ENCODE measurements at places on chromosomes 1 and 21. TPM values are rescaled to one million over a fixed set of nuclear protein-coding genes. Genes with fewer than 3 reads are reported as not detected.

DNA sequence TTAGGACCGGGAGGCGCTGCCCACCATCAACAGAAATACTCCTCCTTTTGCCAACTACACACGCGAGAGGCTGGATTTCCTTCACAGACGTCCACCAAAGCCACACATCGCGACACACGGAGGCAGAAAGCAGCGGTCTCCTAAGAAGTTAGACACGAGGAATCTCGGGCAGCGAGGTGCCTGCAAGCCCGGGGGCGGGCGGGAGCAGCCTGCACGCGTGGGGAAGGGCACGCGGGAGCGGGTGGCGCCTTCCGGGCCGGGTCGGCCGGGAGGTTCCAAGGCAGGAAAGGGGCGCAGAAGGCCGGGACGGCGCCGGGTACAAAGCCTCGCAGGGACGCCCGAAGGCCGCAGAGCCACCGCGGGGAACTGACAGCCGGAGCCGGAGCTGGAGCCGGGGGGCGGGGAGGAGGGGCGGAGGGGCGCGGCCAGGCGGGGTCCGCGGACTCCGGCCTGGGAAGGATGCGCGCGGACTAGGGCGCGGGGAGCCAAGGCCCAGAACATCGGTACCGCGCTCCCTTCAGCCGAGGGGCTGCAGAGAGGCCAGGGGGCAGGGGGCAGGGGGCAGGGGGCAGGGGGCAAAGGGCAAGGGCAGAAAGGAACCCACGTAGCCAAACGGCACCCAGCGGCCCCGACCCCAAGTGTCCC lies 722 bp downstream of the NPHP4 start:
- DNase-seq: no peak

ABCA4 gene
- 0.90 TPM for total RNA-seq

CLCNKA gene
- not detected for total RNA-seq

KRTAP12-2 gene
- total RNA-seq: not detected

GRCh38 chr1:182829285-182829932 lies 9.7 kb upstream of the DHX9 start:
- DNase-seq: no peak

GRCh38 chr1:222821239-222821638 lies 6.4 kb downstream of the DISP1 start:
- no peak for DNase-seq

- no peak for DNase-seq
These were observed 92.1 kb downstream of the CACHD1 start for GRCh38 chr1:64561993-64562392.

NPPB gene
- not detected for total RNA-seq

RGS8 gene
- total RNA-seq: 0.05 TPM

All from urinary bladder (tissue), 4 donors.